Progenitor cell of endocrine pancreas (in vitro differentiated cells): ENCODE measurements at places on chromosomes 13 and 19.
A peak's percentile ranks its signal among the peaks of the same experiment; 100 is the strongest.

DNA sequence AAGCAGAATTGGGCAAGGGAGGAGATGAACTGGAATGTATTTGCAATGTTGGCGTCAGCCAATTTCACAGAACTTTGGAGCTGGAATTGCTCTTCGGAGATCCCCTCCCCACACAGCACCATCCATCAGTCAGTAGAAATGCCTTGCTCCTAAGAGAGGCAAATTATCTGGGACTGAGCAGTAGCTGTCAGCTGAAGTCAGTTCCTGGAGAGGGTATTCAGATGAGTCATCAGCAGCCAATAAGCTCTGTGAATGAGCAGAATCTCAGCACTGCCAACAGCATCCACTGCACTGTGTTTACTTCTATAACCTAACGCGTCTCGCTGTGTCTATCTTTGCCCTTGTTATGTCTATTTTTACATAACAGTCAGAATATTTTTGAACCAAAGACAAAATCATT lies 213.7 kb downstream of the SLITRK5 start:
- no peak for DNase-seq

GRCh38 chr13:62524061-62524460 lies 1108.4 kb upstream of the PCDH20 start:
- no peak for DNase-seq

GRCh38 chr19:51689751-51690453 lies 3.2 kb upstream of the SPACA6 start:
- peak; percentile 46 for DNase-seq

GRCh38 chr19:1230783-1231489 lies 6.9 kb downstream of the CBARP start:
- no peak for DNase-seq

GRCh38 chr13:37349916-37350315 lies 244.5 kb upstream of the CSNK1A1L start:
- no peak for DNase-seq

DNA sequence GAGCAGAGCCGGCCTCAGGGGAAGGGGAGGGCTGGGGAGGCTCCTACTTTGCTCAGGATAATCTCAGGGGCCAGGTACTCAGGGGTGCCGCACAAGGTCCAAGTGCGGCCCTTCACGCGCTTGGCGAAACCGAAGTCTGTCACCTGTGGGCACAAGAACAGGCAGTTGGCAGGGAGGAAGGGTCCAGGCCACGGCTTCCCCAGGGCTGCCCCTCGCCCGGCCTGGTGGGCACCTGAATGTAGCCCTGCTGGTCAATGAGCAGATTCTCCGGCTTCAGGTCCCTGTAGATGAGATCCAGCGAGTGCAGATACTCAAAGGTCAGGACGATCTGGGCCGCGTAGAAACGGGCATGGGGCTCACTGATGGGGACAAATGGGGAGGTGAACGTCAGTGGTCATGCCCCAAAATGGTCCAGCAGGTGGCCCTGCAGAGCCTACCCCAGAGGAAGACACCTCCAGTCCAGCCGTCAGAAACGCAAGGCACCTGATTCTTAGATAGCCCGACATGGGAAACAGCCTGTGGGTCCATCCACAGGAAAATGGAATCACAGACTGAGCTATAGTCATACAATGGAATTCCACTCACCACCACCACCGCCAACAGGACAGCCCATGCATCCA lies 7.1 kb upstream of the SAMD1 start:
- DNase-seq, result no peak

DNA sequence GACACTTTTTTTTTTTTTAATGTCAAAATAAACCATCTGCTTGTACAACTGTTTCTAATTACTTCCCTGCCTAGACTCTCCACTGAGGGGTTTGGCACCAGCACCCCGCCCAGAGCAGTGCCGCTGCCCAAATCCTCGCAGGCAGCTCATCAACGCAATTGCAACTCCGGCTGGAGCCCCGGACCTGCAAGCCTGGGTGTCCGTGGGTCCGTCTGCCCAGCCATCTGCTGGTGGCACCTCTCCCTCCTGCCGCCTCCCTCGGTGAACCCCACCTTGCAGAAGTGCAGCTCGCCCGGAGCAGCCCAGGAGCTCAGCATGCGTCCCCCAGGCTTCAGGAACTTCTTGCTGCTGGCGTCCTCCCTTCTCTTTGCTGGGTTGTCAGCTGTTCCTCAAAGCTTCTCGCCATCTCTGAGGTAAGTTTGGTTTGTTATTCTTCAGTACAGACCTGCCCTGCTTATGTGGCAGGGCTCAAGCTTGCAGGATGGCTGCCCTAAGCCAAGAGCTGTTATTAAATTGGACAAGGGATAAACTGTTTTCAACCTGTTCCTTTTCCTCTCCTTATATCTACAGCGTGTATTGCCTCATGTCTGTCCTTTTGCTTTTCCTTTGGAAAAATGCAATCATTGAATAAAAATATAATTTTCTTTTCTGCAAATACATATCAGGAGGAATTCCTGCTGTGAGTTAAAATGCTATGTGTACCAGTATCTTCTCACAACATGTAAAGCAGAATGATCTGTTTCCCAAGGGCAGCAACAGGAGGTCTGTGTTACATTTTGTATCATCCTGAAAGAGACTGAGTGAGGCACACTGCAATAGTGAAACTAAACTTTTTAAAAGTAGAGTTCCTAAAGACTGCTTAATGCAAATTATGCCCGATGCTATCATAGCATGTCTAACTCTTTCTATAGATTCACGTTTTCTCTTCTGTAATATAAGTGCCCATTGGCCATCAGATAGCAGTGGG lies at the start of gene ITGBL1:
ITGBL1 (plus strand) TSS at position 157 of the 967 bp plus-strand sequence; CDS start at position 316, 159 bp downstream.
- DNase-seq, result no peak

- DNase-seq, result no peak
These were observed 732.8 kb upstream of the SLC10A2 start for GRCh38 chr13:103799028-103799427.

DNA sequence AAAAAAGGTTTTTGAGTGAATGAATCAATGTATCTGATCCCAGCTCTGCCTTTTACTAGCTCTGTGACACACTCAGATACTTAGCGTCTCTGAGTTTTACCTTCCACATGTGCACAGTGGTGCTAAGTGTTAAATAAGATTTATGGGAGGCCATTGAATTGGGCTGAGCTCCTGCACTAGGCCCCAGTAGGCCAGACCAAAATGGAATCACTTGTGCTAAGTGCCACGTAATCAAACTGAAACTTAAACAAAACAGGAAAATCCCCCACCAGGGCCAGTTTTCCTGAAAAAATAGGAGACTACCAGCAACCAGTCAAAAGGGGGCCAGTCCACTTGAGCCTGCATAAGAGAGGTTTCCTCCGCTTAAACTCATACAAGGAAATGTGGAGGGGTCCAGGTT lies 40.9 kb downstream of the GJA3 start:
- DNase-seq, result no peak

DNA sequence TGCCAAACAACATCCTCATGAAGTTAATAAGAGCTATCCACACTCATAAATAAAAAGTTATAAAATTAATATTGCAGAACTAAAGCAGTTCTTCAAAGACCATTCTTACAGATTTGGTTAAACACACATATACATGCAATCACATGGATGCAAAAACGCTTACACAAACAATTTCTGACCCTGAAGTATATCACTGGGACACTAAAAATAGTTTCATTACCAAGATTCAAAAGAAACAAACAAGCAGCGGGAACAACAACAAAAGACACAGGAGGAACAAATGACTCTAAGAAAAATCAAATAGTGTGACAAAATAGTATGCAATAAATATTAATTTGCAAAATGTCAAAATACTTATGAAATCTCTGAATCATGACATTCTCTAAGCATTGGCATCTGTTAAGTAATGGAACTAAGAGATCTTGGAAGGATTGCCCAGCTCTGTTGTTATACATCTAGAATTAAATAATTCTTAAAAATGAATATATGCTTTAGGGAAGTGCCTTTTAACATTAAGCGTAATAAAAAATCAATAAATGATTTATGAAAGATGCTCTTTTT lies 132.2 kb downstream of the PCDH9 start:
- no peak for DNase-seq

GRCh38 chr13:103101901-103102300 lies 35.7 kb upstream of the SLC10A2 start:
- no peak for DNase-seq

DNA sequence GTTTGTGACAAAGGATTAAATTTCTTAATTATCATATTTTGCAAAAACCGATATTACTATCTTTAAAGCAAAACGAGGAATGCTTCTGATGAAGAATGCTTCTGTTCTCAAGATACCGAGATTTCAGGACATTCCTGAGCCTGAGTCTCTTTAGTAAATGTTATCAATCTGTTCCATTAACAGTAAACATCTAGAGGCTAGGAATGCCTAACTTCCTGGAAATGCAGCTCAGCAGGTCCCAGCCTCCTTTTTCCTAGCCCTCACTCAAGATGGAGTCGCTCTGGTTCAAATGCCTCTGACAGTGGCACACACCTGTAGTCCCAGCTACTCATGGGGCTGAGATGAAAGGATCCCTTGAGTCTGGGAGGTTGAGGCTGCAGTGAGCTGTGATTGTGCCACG lies 2.4 kb upstream of the IFNL4 start:
- no peak for DNase-seq

- DNase-seq, result no peak
These were observed 82.1 kb downstream of the CHST8 start for GRCh38 chr19:33703821-33704220.

GRCh38 chr19:18828786-18829185 lies 3.0 kb upstream of the UPF1 start:
- DNase-seq, result no peak

GRCh38 chr13:37636701-37637100 lies 38.1 kb upstream of the POSTN start:
- DNase-seq, result no peak

DNA sequence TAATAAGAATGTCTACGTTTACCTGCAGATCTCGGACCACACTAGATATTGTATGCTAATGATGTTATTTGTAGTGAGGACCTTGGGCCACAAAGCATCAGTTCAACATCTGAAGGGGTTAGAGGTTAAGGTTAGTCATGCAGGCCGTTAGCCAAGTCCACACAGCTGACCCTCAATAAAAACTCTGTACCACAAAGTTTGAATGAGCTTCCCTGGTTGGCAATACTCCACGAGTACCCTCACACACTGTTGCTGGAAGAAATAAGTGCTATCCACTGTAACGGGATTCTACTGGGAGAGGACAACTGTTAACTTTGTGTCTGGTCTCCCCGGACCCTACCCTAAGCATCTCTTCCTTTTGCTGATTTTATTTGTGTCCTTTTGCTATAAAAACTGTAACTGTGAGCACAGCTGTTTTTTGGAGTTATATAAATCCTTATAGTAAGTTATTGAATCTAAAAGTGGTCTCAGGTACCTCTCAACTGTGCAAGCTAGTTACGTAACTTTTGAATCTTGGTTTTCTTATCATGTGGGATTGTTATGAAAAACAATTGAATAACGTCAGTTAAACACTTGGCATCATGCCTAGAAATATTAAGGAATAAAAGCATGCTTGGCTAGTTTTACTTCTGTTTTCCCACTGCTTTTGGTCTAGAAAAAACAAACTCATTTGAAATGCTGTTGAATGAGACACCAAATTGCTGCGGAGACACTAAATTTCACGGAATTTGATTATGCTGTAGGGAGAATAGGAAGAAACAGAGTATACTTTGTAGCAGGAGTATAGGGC lies 181.5 kb downstream of the DNAJC3 start:
- DNase-seq, result no peak

- DNase-seq, result no peak
These were observed 13.8 kb downstream of the RCBTB1 start for GRCh38 chr13:49571299-49572240.

DNA sequence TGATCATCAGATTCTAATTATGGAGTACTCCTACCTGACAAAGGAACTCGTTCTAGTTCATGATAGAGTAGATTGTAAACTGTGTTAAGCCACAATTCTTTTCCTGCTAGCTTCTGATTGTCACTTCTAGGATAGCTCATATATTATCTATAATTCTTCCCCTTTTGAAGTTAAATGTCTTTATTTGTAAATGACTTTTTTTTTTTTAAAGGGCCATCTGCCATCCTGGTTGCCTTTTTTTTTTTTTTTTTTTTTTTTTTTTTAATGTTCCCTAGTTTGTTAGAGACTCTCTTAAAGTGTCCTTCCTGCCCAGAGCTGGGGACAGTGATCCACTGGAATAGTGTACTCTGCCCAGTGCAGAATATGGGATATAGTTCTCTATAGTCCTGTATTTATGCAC lies 4.3 kb downstream of the CHAMP1 start:
- DNase-seq, result no peak

GRCh38 chr19:574658-575526 lies 2.5 kb downstream of the BSG start:
- DNase-seq, result no peak

DNA sequence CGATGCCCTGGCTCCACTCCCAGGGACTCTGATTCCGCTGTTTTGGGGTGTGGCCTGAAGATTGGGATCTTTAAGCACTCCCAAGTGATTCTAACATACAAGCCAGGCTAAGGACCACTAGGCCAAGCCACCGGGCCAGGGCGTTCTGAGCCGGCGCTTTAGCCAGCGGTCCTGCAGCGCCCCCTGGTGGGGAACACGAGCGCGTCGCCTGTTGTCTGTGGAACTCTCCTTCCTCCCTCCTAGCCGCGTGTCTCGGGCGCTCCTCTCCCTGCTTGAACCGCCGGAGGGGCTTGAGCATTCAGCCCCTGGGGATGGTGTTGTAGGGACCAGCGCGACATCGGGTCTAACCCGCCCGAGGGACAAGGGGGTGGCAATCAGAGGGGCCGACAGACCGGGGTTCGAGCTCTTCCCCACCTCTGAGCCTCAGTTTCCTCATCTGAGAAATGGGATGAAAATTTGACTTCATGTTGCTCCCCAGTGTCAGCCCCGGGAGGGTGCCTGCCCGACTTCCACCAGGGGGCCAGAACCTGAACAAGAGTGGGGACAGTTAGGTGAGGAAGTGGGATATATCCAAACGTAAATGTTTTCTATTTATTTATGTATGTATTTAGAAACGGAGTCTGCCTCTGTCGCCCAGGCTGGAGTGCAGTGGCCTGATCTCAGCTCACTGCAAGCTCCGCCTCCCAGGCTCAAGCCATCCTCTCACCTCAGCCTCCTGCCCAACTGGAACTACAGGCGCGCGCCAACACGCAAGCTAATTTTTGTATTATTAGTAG lies 18.0 kb upstream of the PNMA8B start:
- peak; percentile 85 for DNase-seq

DNA sequence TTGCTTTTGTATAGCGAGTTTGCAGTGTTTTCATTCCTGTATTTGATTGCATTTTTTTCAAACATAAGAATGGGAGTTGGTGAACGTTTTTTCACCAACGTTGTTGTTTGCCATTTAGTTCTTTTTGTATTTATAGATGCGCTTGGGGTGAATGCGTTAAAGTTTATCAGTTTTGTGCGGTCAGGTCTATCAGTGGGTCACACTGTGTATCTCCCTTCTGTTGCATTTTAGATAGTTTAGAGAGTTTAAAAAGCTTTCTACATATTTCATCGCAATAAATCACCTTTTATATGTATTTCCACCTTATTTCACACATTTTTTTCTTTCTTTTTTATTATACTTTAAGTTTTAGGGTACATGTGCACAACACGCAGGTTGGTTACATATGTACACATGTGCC lies 16.4 kb downstream of the OR7A5 start:
- no peak for DNase-seq

- DNase-seq, result no peak
These were observed 871 bp upstream of the ZNF583 start for GRCh38 chr19:56403261-56403660.
